Colonic mucosa (tissue), 4 donors: ENCODE measurements at places on chromosomes 1 and 21.

DNA sequence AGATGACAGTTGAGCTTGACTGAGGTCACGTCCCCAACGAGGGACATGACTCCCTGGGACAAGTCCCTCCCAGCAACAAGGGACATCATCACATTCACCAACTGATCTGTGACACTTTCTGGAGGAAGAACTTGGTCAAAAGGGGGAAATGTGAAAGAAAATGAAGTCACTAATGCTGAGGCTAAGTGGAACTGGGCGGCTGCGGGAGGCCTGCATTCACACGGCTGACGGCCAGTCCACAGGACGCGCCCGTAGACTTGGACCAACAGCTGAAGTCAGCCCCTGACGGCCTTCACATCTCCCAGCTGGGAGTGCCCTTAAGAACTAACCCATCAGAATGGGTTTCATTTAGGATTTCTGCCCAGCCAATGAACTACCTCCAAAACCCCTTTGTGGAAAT, 26.6 kb downstream of the POFUT2 start:
- H3K27ac ChIP-seq, result no peak overlapping the region
- peaks cover 7% of the 10 kb centered on the region for H3K27me3 ChIP-seq
- no peaks in the 10 kb centered on the region for H3K4me1 ChIP-seq
- no peaks in the 10 kb centered on the region for H3K36me3 ChIP-seq
- no peak overlapping the region for H3K4me3 ChIP-seq

- no peak overlapping the region for H3K4me3 ChIP-seq
- no peak overlapping the region for H3K27ac ChIP-seq
- H3K4me1 ChIP-seq, result no peaks in the 10 kb centered on the region
- no peak for DNase-seq
These were observed 22.3 kb upstream of the APOBEC4 start for GRCh38 chr1:183675381-183675780.

DNA sequence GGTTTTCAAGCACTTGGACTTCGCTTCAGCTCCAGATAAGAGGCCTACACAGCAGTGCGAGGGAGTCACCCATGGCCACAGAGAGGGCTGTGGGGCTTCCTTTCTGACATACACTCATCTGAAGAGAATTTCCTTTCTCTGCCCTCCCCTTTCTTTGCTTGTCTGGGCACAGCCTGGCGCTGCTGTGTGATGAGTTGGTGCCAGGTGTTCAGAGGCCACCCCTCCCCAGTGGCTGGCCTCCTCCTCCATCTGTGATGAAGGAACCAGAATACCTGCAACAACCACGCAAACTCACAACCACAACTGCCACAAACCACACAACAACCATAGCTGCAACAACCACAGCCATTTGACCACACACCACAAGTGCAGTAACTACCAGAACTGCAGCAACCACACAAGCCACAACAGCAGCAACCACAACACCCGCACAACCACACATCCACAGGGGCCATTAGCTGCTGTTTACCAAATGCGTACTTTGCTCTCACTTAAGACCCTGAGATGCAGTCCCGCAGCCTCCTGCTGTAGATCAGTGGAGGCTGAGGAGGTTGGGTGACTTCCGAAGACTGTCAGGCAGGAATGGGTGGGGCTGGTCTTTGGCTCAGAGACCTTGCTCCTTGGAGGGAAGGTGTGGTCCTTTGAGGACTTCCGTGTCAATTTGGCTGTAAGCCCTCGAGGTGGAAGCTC, 71.1 kb downstream of the IER5 start:
- H3K4me3 ChIP-seq, result no peak overlapping the region
- H3K36me3 ChIP-seq, result no peaks in the 10 kb centered on the region
- H3K4me1 ChIP-seq, result peaks cover 7% of the 10 kb centered on the region
- no peaks in the 10 kb centered on the region for H3K27me3 ChIP-seq
- no peak overlapping the region for H3K27ac ChIP-seq

DNA sequence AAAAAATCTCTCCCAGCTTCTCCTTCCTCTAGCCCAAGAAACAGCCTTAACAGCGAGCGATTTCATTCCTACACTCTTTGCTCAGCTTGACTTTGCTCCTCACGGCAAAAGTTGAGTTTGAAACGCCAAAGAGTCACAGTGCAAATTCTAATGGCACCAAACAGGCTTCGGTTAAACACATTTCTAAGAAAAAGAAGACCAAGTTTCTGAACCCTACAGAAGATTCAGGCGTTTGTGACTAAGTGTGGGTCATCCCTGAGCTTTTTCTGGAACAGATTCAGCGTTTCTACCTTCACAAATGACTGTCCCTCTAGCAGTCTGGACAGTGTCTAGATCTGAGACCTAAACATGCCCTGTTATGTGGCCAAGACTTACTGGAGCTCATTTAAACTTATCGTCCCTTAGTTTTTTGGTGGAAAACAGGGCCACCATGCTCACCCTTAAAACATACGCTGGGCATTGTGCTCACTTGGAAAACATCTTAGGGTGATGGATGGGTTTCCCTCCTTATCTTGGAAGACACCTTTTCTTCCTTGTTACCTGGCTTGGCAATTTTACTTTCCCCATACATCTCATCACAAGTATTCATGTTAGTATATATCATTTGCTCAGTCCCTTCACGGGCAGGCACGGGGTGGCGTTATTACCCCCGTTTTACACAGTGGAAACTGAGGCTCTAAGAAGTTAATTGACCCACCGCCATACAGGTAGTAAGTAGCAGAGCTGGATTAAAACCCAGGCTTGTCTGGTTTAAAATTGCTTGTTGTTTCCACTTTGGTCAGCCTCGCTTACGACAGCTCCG, 1.0 kb downstream of the C1orf198 start:
- peak overlapping the region; percentile 44 for H3K27ac ChIP-seq
- H3K4me3 ChIP-seq, result peak overlapping the region; percentile 99
- H3K36me3 ChIP-seq, result no peaks in the 10 kb centered on the region
- H3K4me1 ChIP-seq, result peaks cover 12% of the 10 kb centered on the region
